ENCODE measurements at places on chromosomes 7 and 10.

GRCh38 chr7:135755351-135755753 lies 6.7 kb upstream of the FAM180A start:
- peak; percentile 90 for DNase-seq

DNA sequence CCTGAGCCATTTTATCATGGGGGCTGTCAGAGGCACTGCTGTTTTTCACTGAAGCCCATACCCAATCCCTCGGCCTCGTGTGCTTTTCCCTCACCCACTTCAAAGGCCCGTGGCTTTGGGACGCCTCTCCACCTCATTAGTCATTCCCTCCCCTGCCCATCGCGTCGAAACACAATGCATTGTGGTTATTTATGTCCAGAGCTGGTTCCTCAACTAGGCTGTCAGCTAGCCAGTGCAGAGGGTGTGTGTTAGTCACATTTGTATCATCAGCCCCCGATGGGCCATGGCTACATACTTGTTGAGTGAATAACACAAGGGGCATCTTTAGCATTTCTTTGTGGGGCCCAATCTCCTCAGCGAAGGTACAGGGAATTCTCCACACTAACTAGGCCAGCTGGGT lies 3.8 kb upstream of the CRCP start:
- no peak for DNase-seq

- DNase-seq: no peak
Measured at GRCh38 chr10:94038024-94038423, 44.3 kb downstream of the PLCE1 start.

- DNase-seq: peak; percentile 15
Measured at GRCh38 chr7:81267508-81267907, 348.7 kb upstream of the SEMA3C start.

DNA sequence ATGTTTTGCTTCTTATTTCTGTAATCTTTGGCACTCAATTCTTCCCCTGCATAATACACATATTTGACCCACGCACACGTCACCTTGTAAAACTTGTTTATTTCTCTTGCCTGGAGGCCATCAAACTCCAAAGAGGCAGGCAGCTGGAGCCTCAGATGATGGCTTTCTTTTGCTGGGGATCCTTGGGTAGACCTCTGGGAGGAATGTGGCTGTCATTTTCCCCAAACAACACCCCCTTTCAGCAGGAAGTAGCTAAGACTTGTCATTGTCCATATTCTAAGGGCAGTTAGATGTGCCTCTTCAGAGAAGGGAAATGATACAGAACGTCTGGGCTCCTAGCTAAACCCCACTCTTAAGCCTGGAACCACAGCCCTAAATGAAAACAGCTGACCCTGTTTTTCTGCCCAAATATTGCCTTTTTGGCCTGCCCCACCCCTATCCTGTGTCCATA lies 111.3 kb downstream of the ITGB8 start:
- DNase-seq: no peak

Measured in COR-L47 (cell line).